Aorta (tissue), 5 donors: ENCODE measurements at places on chromosomes 6 and 20.

- DNase-seq = no peak
These were observed 63.7 kb upstream of the BEND3 start for GRCh38 chr6:107179004-107179403.

- no peak for DNase-seq
These were observed 1.9 kb downstream of the ACTL10 start for GRCh38 chr20:33668466-33669155.

- DNase-seq = no peak
These were observed 54.2 kb downstream of the EZR start for GRCh38 chr6:158764926-158765325.

- no peak for DNase-seq
These were observed 193.4 kb upstream of the PREP start for GRCh38 chr6:105596284-105596755.

GRCh38 chr6:44530209-44530909 is 142.9 kb downstream of the CDC5L start:
- no peak for DNase-seq

DNA sequence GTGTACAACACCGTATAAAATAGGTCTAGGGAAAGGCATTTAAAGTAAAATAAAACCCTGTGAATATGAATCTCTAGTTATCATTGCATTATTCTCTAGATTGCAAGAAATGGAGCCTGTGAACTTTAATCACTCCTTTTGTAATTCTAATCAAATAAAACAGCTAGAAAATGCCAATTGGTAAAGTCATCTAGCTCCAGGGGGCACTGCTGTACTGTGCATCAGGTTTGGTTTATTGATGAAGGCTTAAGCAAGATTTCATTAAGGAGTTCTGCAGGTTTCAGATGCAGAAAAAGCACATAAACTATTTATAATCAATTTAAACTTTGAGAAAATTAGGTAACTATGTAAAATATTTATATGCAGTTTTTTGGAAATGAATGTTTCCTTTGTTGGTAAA is 645.0 kb downstream of the PHF3 start:
- DNase-seq = no peak

DNA sequence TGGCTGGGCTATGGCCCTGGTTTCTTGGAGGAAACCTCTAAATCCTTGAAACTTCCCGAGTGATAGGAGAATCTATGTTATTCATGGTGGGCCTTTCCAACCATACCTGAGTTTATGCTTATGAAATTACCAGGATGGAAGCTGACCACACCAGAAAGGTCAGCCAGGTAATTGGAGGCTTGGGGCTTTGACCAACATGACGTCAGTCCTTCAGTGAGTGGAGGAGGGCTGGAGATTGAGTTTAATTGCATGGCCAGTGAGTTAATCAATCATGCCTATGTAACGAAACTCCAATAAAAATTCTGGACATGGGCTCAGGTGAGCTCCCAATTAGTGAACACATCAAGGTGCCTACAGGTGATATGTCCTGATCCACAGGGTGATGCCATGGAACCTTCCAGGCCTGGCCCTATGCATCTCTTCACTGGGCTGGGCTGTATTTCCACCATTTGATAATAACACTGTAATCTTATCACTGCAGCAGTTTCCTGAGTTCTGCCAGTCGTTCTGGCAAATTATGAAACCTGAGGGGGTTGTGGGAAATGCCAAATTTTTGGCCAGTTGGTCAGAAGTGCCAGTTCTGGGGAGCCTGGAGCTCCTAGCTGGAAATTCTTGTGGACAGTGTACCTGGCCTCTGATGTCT is 106.5 kb downstream of the CDH26 start:
- DNase-seq = no peak
